ENCODE measurements at places on chromosomes 6 and 20. TPM values are rescaled to one million over a fixed set of nuclear protein-coding genes. Genes with fewer than 3 reads are reported as not detected.

Gene PNPLA1
- not detected for total RNA-seq

- DNase-seq = no peak
These were observed 151.7 kb downstream of the TMEM200A start for GRCh38 chr6:130517444-130517931.

Gene PREX1
- total RNA-seq = 75.4 TPM

Gene FAM209B
- not detected for total RNA-seq

- no peak for DNase-seq
These were observed 6.4 kb downstream of the EXOC2 start for GRCh38 chr6:686497-686896.

Gene TSPO2
- not detected for total RNA-seq

- DNase-seq = no peak
These were observed 8.8 kb downstream of the RANBP9 start for GRCh38 chr6:13702809-13703302.

Gene INSM1
- not detected for total RNA-seq

DNA sequence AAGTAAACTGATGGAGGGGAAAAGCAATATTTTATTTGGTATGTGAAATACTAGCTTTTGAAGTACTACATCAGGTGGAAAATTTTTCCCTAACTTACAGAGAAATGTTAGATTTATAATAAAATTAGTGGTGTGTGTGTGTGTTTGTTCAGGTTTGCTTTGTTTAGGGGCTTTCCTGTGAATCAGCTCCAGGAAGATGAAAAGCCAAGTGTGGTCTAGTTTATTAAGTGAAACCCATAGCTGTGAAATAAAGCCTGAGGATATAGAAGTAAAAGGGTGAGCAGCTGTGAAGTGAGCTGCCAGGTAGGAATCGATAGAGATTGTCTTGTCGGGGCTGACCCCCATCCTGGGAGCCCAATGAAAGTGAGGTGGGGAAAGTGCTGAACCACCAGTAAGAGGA is 347.6 kb upstream of the IMPG1 start:
- DNase-seq = no peak

Data from ascending aorta (tissue), 2 donors.